ENCODE measurements at places on chromosomes 7 and 10. TPM values are rescaled to one million over a fixed set of nuclear protein-coding genes. Genes with fewer than 3 reads are reported as not detected.

DNA sequence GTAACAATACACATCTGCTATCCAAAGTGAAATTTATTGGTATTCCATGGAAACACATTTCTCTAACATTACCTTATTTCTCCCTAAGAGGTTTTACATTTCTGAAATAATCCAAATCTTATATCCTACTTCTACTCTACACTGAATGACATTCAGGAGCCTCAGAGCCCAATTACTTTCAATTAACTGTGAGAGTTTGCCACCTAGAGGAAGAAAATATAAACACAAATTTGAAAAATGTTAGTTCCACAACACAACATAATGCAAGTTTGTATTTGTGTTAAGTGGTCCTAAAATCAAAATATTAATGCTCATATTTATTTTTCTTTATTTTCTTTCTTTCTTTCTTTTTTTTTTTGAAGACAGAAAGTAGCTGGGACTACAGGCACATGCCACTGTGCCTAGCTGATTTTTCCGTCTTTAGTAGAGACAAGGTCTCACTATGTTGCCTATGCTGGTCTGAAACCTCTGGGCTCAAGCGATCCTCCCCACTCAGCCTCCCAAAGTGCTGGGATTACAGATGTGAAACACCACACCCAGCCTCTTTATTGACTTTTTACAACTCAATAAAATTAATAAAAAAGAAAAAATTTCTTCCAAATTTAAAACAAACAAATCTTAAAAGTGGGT lies 46.0 kb downstream of the ATAD1 start:
- H3K27ac ChIP-seq, result no peak overlapping the region
- no peaks in the 10 kb centered on the region for H3K4me1 ChIP-seq
- no peaks in the 10 kb centered on the region for H3K27me3 ChIP-seq
- DNase-seq, result no peak
- H3K4me3 ChIP-seq, result no peak overlapping the region

- H3K4me3 ChIP-seq, result peak overlapping the region; percentile 82
- no peaks in the 10 kb centered on the region for H3K36me3 ChIP-seq
- DNase-seq, result peak; percentile 43
- H3K27ac ChIP-seq, result no peak overlapping the region
- H3K27me3 ChIP-seq, result no peaks in the 10 kb centered on the region
- peaks cover 31% of the 10 kb centered on the region for H3K4me1 ChIP-seq
Observed at GRCh38 chr7:128405471-128406313, 4.1 kb downstream of the IMPDH1 start.

DNA sequence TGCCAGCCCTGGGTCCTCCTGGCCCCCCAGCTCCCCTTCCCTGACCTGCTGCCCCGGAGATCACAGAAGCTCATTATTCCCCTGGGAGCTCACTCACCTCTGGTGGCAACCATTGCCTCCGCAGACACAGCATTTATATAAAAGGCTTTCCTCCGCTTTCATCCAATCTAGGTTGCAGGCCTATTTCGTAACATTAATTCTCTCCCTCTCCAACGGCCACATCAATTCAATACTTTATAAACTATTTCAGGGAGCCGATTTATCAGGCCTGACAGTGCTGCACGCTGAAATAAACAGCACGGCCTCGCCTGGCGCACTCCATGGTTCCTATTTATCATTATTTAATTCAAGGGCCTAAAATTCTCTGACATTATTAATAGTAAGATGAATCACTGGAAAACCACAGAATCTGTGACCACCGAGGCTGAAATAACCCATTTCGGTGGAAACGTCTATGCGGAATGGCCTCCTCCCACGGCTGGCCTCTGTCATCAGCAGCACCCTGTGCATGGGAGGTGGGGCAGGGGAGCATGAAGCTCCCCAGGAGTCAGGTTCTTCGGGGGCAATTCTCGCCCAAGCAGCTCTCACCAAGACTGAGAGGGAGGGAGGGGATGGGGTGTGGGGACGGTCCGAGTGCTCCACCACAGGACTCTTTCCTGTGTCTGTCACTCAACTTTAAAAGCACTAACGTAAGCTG lies 249.3 kb upstream of the PFKP start:
- no peaks in the 10 kb centered on the region for H3K27me3 ChIP-seq
- H3K4me3 ChIP-seq, result no peak overlapping the region
- H3K4me1 ChIP-seq, result no peaks in the 10 kb centered on the region
- no peaks in the 10 kb centered on the region for H3K36me3 ChIP-seq
- DNase-seq, result no peak

DNA sequence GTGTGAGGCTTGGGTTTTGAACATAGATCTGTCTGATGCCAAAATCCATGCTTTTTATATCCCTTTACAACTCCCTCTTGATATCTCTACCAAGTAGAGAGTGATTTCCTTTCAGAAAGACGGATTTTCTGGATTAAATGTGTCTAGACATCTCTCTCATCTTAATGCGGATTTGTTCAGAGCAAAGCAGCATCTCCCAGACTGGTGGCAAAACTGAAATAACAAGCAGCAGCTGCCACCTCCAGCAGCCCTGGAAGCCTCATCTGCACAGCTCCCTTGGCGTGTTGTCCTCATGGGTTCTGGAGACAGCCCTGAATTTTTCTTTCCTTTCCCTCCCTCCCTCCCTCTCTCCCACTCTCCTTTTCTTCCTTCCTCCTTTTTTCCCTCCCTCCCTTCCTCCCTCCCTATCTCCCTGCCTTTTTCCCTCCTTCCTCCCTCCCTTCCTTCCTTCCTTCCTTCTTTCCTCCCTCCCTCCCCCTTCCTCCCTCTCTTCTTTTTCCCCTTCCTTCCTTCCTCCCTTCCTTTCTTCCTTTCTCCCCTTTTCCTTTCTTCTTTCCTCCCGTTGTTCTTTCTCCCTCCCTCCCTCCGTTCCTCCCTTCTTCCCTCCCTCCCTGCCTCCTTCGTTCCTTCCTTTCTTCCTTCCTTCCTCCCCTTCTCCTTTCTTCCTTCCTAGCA lies 639.9 kb downstream of the TYW1 start:
- no peaks in the 10 kb centered on the region for H3K4me1 ChIP-seq
- H3K4me3 ChIP-seq, result no peak overlapping the region
- DNase-seq, result no peak
- no peak overlapping the region for H3K27ac ChIP-seq

DNA sequence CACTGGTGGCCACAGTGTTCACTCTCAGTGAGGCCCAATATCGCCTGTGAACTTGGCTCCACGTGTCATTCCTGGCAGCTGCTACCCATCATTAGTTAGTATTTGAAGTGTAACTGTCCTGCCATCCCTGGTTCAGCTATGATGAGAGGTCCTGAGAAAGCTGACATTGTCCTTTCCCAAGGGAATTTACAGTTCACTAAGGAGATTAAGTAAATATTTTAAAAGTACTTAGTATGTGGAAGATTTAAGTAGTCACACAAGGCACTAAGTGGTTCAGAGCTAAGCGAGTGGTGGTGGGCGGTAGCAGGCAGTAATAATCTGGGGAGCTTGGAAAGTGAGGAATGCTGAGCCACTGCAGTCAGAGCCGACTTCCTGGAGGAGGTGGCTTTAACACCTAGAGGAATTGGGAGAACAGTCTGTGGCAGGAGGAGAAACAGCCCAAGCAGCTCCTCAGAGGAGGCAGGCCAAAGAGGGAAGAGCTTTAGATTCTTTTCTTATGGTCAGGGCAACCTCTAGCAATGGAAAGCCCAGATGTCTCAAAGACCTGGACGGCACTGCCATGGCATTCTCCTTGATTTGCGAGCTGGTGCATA lies 519.7 kb downstream of the LRMDA start:
- no peaks in the 10 kb centered on the region for H3K27me3 ChIP-seq
- H3K36me3 ChIP-seq, result no peaks in the 10 kb centered on the region
- no peak for DNase-seq
- no peak overlapping the region for H3K27ac ChIP-seq
- H3K4me3 ChIP-seq, result no peak overlapping the region
- H3K4me1 ChIP-seq, result no peaks in the 10 kb centered on the region

DNA sequence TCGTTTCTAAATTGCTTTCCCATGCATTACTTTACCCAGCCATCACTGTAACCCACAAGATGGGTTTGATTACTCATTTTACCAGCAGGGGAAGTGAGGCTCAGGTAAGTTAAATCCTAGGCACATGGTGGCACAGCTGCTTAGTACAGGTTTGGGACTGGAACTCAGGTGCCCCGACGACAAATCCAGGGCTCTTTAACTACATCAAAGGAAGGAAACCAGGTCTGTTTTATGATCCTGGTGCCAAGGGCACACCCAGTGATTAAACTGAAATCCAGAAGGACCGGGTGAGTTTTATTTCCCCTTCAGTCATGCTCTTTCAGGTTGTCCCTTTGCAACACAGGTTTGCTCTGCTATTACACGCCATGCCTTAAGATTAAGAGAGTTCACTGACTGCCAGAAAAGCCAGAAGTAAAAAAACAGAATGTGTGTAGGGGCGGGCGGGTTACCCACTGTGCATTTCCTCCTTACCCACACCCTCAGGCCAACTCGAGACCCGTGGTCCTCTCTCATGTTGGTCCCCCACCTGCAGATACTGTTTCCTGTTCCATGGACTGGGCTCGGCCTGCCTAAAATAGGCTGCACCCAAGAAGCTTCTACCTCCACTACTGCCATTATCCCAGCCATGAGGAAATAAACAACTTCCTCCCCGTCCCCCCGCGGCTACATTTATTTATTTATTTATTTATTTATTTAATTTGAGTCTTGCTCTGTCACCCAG lies 55.1 kb upstream of the KDM7A start:
- peak overlapping the region; percentile 96 for H3K4me3 ChIP-seq
- no peaks in the 10 kb centered on the region for H3K36me3 ChIP-seq
- peak overlapping the region; percentile 100 for H3K27ac ChIP-seq
- peaks cover 49% of the 10 kb centered on the region for H3K4me1 ChIP-seq
- H3K27me3 ChIP-seq, result no peaks in the 10 kb centered on the region
- DNase-seq, result no peak

DNA sequence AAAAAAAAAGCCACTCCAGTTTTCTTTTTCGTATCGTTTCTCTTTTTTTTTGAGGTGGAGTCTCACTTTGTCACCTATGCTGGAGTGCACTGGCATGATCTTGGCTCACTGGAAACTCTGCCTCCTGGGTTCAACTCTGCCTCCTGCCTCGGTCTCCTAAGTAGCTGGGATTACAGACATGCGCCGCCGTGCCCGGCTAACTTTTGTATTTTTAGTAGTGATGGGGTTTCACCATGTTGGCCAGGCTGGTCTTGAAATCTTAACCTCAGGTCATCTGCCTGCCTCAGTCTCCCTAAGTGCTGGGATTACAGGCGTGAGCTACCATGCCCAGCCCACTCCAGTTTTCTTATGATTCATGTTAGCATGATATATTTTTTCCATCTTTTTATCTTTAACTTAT lies 92.7 kb downstream of the ANKRD61 start:
- DNase-seq, result no peak
- peaks cover 18% of the 10 kb centered on the region for H3K36me3 ChIP-seq

GRCh38 chr10:14975672-14976273 lies 16.6 kb downstream of the MEIG1 start:
- peaks cover 10% of the 10 kb centered on the region for H3K4me1 ChIP-seq
- no peak for DNase-seq
- no peaks in the 10 kb centered on the region for H3K36me3 ChIP-seq
- no peak overlapping the region for H3K27ac ChIP-seq

DNA sequence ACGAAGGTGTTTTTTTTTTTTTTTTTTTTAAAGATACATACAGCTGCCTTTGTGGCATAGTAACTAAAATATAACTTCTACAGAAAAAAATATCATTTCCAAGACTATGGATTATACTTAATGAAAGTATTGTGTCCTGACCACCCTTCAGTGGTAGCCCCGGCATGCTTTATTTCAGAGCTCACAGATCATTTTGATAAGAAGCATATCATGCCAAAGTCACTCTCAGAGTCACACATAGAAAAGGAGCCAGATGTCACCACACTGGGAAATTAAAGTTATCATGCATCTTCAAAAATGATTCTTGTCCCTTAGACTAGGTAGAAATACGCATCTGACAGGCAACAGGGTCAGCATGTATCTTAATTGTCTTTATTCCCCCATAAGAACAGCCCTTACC lies 3.0 kb downstream of the ADARB2 start:
- H3K27ac ChIP-seq, result no peak overlapping the region
- H3K36me3 ChIP-seq, result no peaks in the 10 kb centered on the region
- H3K27me3 ChIP-seq, result peaks cover 38% of the 10 kb centered on the region
- no peak overlapping the region for H3K4me3 ChIP-seq
- H3K4me1 ChIP-seq, result no peaks in the 10 kb centered on the region

The RARRES2 gene
- 0.29 TPM for total RNA-seq

The CCL24 gene
- not detected for total RNA-seq

The C7orf33 gene
- total RNA-seq, result not detected

The SPDYE3 gene
- total RNA-seq, result not detected

The GRID2IP gene
- 2.6 TPM for total RNA-seq

The DRGX gene
- total RNA-seq, result not detected

The ANKIB1 gene
- 75.8 TPM for total RNA-seq

Measured in naive thymus-derived CD8-positive, alpha-beta T cell (primary cell).